Activated gamma-delta T cell treated with anti-CD3 and anti-CD28 coated beads, Interleukin-2, amount 50 U/mL, for 16 hours (primary cell): ENCODE measurements at places on chromosomes 3 and 15.
A peak's percentile ranks its signal among the peaks of the same experiment; 100 is the strongest.

DNA sequence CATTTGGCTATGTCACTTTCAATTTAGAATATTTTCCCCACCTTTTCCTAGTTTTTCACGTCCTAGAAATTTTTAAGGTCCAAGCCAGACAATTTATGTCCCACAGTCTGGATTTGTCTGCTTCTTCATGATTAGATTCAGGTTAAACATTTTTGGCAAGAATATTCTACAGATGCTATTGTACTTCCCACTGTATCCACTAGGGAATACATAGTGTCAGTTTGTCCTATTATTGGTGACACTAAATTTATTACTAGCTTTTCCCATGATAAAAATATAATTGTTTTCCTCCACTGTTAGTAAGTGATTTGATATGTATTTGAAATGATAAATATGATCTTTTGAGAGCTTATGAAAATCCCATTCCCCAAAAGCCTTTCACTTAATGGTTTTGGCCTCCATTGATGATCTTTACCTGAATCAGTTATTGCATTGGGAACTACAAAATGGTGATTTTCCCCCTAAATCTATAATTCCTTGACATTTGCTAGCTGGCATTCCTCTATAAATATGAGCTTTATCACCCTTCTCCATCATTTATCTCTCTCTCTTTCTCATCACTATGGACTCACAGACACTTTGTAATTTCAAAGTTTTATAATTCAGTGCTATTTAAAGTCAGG is 8.3 kb downstream of the ARL14 start:
- DNase-seq = no peak

- no peak for DNase-seq
Observed at GRCh38 chr15:85828126-85828525, 33.4 kb upstream of the KLHL25 start.

- DNase-seq = no peak
Observed at GRCh38 chr3:188232656-188233055, 78.7 kb downstream of the LPP start.

DNA sequence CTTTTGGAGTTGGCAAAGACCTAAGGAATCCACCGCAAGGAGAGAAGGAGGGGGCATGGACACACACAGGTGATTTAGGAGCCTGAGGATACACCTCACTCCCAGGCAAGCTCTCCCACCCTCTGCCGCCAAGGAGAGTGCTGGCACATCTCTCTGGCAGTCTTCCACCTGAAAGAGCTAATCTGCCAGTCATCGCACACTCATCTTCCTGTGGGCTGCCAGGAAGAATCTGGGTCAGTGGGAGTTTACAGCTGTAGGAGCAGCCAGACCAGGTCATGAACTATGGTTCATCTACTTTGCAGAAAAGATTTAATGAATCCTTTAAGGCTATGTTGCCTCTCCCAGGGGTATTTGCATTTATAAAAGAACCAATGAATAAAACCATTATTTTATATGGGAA is 170.6 kb upstream of the TSC22D2 start:
- no peak for DNase-seq

DNA sequence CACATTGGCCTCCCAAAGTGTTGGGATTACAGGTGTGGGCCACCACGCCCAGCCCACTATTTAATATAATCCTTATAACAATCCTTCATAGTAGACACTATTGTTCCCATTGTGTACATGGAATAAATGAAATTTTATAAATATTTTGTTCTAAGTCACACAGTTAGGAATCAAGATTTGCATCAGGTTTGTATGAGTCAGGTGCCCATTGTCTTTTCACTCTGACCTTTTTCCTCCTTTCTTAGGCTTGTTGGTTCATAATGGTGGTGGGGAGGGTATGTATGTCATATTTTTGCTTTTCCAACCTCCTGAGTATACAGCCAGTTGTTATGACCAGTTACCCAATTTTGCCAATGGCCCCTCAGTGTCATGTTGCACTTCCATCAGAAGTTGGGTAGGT is 18.0 kb upstream of the SLC30A4 start:
- no peak for DNase-seq

DNA sequence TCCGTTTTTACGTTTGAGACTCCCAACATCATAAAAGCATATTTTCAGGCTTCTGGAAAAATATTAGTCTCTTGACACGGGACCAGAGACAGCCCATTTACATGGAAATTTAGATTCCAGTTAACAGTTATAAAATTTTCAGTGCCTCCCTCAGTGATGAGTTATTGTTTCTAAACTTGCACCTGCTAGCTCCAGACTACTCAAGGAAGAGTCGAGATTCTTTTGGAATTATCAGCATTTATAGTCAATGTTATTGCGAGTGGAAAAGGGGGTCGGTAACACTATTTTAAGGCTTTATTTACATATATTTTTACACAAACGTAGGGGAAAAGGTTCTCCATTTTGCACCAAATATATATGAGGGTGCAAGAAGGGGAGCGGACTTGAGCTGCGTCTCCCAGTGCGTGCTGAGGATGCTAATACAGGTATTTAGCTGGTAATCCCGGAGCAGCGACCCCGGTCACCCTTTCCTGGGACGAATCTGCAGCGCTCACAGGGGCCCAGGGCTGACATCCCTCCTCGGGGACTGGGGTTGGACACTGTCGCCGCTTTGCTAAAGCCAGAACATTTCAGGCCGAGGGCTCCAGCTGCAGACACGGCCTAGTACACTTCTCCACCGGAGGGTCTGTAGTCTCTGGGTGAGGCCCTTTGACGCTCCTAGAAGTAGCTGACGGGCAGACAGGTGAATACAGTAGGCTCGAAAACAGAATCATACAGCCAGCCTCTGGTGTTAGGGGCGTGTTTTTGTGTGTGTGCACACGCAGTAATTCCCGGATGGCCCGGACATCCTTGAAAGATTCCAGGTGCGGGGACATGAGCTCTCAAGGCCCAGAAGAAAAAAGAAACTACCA is 729 bp upstream of the ZBTB11 start:
- DNase-seq = no peak

GRCh38 chr15:79311901-79312553 is 1.1 kb downstream of the TMED3 start:
- DNase-seq = no peak

GRCh38 chr3:134029256-134029733 is 430 bp downstream of the SLCO2A1 start:
- no peak for DNase-seq

- DNase-seq = no peak
Observed at GRCh38 chr3:174524203-174524602, 334.9 kb upstream of the NAALADL2 start.

DNA sequence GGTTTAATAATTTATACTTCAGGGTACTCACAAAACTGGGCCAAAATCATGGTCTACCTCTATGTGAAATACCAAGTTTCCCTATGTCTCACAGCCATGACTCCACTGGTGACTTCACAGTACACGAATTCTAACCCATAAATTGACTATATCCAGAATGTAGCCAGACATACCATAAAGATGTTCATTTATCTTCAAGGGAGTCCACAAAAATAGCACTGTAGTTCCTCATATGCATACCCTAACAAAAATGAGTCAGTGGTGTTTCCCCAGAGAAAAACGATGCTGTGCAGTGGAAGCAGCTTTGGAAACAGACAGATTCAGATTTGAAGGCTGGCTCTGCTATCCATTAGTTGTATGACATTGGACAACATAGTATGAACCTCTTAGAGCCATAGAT is 438.8 kb downstream of the FHIT start:
- DNase-seq = no peak

DNA sequence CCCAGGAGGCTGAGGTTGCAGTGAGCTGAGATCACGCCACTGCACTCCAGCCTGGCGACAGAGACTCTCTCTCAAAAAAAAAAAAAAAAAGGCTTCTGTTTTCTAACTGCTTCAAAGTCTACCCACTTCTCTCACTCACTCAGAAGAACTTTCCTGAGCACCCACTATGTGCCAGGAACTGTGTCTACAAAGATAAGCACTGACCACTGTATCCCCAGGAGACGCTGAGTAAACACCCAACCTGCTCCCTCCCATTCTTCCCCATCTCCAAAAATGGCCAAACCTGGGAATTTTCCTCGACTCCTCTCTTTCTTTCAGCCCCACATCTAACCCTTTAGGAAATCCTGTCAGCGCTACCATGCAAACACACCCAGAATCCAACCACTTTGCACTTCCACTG is 12.5 kb downstream of the RUVBL1 start:
- DNase-seq = no peak

GRCh38 chr3:125684199-125684598 is 88.9 kb upstream of the OSBPL11 start:
- DNase-seq = no peak

GRCh38 chr3:121995161-121996137 is 26.6 kb downstream of the ILDR1 start:
- no peak for DNase-seq

- DNase-seq = peak; percentile 9
Observed at GRCh38 chr3:98657457-98657856, 64.0 kb upstream of the CPOX start.

- no peak for DNase-seq
Observed at GRCh38 chr15:36917411-36918267, 182.7 kb downstream of the MEIS2 start.

DNA sequence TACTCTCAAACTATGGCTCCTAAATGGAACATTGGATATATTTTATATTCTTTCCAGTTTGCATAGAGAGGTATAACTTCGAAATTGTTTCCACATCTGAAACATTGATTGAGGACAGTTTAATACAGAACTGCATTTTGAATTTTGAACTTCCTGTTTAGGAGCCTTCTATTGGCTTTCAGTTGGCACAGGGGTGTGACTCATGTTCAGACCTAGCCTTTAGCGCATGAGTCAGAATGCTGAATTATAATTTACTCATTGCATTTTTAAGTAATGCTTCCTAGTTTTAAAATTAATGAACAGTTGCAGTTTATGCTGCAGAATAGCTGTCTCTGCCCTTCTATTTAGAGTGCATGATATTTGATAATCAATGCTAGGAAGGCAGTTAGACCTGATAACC is 751.7 kb downstream of the CADM2 start:
- no peak for DNase-seq

GRCh38 chr3:129282727-129283327 is 4.2 kb downstream of the HMCES start:
- DNase-seq = no peak

- DNase-seq = no peak
Observed at GRCh38 chr15:85625856-85626255, 168.9 kb downstream of the KLHL25 start.

- no peak for DNase-seq
Observed at GRCh38 chr3:159616234-159616825, 372.3 kb upstream of the IL12A start.

DNA sequence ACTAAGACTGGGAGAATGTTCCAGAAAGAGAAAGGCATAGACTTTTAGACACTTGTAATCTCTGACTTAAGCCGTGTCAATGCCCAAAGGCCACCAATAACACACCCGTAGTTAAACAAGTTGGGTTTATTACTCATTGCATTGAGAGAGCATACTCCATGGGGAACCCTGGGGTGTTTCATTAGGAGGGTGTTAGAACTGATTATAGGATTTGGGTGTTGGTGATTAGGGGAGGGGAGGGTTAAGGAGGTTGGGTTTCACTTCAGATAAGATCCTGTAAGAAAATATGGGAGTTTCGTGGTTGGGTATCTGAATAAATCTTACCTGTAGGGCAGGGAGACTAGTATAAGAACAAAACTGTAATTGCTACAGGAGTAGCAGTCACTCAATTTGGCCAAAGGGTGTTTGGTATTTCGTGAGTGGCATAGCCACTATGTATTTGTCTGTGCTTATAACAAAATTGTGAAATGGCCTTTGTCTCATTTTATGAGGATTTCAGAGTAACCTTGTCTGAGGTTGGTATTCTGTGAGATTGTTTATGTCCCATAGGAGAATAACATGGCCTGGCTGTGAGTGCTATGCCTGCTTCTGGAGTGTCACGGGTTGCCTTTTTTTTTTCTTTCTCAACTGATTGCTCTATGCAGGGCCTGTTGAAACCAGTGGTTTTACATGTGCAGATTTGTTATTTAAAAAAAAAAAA is 2.9 kb downstream of the HACD3 start:
- no peak for DNase-seq

DNA sequence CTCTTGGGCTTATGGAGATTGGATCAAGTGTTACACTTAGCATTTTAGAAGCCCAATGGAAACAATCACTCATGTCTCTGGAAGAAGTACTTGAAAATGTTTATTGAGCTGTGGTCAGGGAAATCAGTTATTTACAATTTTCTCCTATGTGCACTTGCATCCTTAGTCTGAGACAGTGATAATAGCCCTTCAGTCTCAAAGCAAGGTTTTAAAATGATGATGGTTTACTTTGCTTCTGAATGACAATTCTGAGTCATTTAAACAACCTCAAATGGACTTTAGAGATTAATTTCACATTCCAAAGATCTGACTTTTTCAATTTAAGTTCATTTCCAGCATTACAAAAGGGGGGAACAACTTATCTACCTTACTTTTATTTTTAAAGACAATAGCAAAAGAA is 20.1 kb downstream of the TIPARP start:
- DNase-seq = no peak

DNA sequence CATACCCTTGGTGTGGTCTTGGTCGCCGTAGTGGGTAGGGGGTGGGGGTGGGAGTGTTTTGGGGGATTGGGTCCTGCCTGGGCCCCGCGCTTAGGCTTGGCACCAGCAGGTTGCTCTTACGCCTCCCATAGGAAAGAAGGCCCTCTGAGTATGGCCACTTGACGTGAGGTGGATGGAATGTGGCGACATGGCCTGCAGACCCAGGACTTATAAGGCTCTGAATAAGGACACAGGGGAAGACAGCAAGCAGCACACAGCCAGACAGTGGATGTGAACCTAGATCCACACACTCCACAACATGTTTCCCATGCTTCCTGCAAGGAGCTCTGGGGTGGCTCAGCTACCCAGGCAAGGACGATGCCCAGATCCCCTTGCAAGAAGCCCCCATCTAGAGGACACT is 12.4 kb downstream of the RBPMS2 start:
- DNase-seq = no peak

GRCh38 chr15:88258093-88258641 is 1.6 kb upstream of the NTRK3 start:
- DNase-seq = no peak

DNA sequence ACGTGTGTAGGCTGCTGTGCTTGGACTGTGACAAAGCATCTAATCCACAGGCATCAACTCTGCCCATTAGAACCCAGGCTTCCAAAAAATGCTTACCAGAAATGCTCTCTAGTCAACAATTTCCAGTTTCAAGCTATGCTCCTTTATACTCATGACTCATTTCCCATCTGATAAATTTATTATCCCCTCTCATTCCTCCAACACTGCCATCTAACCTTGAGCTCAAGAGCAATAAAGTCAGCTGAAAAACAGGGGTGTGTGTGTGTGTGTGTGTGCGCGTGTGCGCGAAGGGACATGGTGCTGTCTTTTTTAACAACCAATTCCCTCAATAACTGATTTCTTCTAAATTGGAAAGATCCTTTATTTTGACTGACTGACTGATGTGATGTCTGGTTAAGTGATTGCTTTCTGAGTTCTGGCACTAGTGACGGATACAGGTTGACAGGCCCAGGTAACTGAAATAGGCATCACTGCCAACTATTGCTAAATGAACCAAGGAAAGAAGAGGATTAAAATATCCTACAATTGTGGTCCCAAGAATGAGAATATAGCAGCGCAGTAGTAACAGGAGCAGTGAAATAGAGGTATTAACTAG is 405.5 kb downstream of the ZNF385D start:
- no peak for DNase-seq

- no peak for DNase-seq
Observed at GRCh38 chr3:134327594-134327975, 46.7 kb downstream of the AMOTL2 start.

- no peak for DNase-seq
Observed at GRCh38 chr3:66501483-66502244, 842 bp upstream of the LRIG1 start.
